Prostate gland (tissue), 2 donors: ENCODE measurements at places on chromosomes 5 and 9.

DNA sequence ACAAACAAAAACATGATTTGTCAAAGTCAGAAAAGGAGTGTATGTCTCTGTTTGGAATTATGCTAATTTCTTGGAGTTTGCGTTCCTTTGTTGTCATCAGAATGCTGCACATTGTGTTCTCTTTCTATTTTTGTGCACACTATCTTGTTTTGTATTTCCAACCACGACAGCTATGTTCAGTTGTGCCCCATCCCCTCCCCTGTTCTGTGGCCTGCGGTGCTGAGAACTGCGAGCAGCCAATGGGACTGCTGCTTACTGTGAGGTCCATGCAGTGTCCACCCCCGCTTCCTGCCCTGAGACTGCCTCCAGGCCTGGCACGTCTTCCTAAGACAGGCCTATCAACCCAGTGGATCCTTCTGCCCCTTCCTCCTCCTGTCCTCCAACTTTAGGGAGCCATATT lies 76.8 kb downstream of the PALM2AKAP2 start:
- no peak overlapping the region for H3K4me3 ChIP-seq
- H3K27me3 ChIP-seq: no peaks in the 10 kb centered on the region
- no peaks in the 10 kb centered on the region for H3K36me3 ChIP-seq
- no peak for DNase-seq

- no peak overlapping the region for H3K27ac ChIP-seq
- no peaks in the 10 kb centered on the region for H3K4me1 ChIP-seq
- H3K27me3 ChIP-seq: no peaks in the 10 kb centered on the region
- H3K36me3 ChIP-seq: no peaks in the 10 kb centered on the region
Measured at GRCh38 chr9:93724852-93725251, 148.5 kb downstream of the PHF2 start.

- H3K36me3 ChIP-seq: no peaks in the 10 kb centered on the region
- peak within 1 kb of the TSS; percentile 82 for H3K27ac ChIP-seq
- no peaks in the 10 kb centered on the region for H3K27me3 ChIP-seq
- DNase-seq: peak; percentile 88
Measured at GRCh38 chr9:127122176-127123063, at the start of gene ANGPTL2. Gene ANGPTL2 (minus strand): TSS chr9:127122635. CDS start chr9:127108731, 13,904 bp downstream.

DNA sequence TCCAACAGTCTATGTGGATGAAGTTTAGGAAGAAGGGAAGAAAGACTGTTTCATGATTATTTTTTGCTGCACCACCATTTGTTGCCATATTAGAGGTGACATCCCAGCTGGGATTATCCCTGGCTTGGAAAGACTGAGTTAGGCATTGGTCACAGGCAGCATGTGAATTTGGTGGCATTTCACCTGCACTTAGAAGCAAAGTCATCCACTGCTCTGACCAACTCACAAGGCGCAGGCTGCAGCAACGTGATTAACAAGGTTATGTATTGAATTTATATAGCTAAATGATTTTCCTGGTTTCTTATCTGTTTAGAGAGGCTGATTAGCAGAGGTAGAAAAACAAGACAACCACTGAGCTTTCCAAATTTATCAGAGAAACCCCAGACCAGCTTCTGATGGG lies 2.7 kb downstream of the FYB1 start:
- no peaks in the 10 kb centered on the region for H3K27me3 ChIP-seq
- H3K36me3 ChIP-seq: no peaks in the 10 kb centered on the region
- no peak overlapping the region for H3K4me3 ChIP-seq
- H3K27ac ChIP-seq: no peak overlapping the region
- no peaks in the 10 kb centered on the region for H3K4me1 ChIP-seq

- DNase-seq: no peak
- no peaks in the 10 kb centered on the region for H3K27me3 ChIP-seq
- peak overlapping the region; percentile 94 for H3K27ac ChIP-seq
- no peaks in the 10 kb centered on the region for H3K4me1 ChIP-seq
Measured at GRCh38 chr5:43043400-43043756, 3.3 kb upstream of the ANXA2R start.

- H3K27me3 ChIP-seq: no peaks in the 10 kb centered on the region
- H3K36me3 ChIP-seq: no peaks in the 10 kb centered on the region
- DNase-seq: no peak
- no peak overlapping the region for H3K27ac ChIP-seq
- H3K4me3 ChIP-seq: no peak overlapping the region
- H3K4me1 ChIP-seq: no peaks in the 10 kb centered on the region
Measured at GRCh38 chr5:94691949-94692348, 73.5 kb downstream of the SLF1 start.

DNA sequence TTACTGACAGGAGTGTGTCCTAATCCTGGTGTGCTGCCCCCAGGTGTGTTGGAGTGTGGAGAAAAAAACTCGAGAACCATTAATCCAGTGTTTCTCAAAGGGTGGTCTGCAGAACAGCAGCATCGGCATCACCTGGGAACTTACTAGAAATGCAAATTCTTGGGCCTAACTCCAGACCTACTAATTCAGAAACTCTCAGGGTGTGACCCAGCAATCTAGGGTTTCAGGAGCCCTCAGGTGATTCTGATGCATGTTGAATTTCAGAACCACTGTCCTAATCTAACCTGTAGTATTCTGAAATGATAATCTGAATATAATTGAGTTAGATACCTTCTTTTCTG lies 30.0 kb upstream of the IL6ST start:
- no peak overlapping the region for H3K27ac ChIP-seq
- no peak overlapping the region for H3K4me3 ChIP-seq
- no peaks in the 10 kb centered on the region for H3K36me3 ChIP-seq
- H3K27me3 ChIP-seq: no peaks in the 10 kb centered on the region
- DNase-seq: no peak

DNA sequence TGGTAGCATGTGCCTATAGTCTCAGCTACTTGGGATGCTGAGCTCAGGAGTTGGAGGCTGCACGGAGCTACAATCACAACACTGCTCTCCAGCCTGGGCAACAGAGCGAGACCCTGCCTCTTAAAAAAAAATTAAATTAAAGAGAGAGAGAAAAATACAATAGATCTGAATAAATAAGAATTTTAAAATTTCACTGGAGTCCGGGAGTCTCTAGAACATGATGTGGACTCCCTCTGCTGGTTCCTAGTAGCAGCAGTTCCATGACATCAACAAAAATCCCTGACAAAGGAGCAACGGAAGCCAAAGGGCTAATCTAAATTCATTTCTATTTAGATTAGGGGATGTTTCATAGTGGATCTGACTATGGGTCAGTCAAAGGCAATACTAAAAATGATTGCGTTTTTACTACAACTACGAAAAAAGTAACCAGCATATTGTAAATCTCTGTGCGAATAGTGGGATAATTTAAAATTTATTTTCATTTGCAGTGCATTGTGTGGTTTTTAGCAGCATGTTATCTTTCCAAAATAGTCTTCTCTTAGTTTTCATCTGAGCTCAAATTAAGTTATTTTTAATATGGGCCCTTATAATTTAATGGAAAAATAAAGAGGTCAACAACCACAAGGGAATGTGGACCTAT lies 6.7 kb downstream of the INIP start:
- H3K27ac ChIP-seq: no peak overlapping the region
- no peaks in the 10 kb centered on the region for H3K27me3 ChIP-seq

- H3K36me3 ChIP-seq: no peaks in the 10 kb centered on the region
- peak overlapping the region; percentile 79 for H3K27ac ChIP-seq
- DNase-seq: peak; percentile 71
- peak overlapping the region; percentile 52 for H3K4me3 ChIP-seq
- no peaks in the 10 kb centered on the region for H3K27me3 ChIP-seq
Measured at GRCh38 chr5:113489299-113489698, 1.0 kb upstream of the MCC start.

DNA sequence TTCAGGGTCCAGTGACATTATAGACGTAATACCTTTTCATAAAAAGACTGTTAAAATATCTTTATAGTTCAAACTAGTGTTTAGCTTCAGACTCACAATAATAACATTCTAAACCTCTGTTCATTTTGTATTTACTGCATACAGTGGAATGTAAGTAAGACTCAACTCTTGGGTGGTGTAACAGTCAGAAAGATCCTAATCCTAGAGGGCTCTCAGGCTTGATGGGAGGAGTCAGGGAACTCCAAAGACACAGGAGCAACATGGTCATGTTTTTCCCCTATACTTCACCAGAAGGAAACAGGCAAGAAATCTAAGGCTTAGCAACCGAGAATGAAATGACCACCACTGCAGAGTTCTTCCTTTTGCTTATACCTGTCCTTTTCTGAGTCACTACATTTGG lies 82.6 kb downstream of the MRPS27 start:
- H3K4me1 ChIP-seq: no peaks in the 10 kb centered on the region
- no peaks in the 10 kb centered on the region for H3K36me3 ChIP-seq
- DNase-seq: no peak
- no peak overlapping the region for H3K4me3 ChIP-seq
- no peaks in the 10 kb centered on the region for H3K27me3 ChIP-seq
- no peak overlapping the region for H3K27ac ChIP-seq

DNA sequence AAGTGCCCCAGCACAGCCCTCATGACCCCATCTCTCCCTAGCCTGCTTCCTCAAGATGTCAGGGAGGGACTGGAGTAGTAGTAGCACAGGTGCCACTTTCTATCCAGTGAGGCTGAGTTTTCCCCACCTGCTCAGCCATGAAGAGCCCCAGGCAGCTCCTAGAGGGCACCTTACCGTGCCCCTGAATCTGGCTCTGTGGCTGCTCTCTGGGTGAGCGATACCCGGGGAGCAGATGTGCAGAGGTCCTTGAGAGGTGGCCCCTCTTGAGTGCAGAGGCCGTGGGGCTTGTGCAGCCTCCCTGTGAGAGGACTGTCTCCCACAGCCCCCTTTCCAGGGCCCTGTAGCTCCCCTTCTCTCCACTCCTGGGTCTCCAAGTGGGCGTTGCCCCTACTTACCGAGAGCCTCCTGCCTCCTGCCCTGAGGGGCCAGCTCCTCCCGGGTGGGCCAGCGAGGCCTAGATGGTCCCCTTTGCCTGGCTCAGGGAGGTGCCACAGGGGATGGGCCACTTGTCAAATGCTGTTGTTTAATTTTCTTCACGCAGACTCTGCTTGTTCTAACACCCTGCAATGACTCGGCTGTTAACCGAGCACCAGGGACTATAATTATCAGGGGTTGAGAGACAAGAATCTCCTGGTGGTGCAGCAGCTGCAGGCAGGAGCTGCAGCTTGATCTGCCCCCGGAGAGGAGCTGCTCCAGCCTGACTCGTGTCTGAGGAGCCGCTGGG lies 29.6 kb upstream of the PITX1 start:
- H3K27me3 ChIP-seq: peaks cover 16% of the 10 kb centered on the region
- no peaks in the 10 kb centered on the region for H3K36me3 ChIP-seq
- no peak for DNase-seq
- H3K27ac ChIP-seq: no peak overlapping the region
- peaks cover 3% of the 10 kb centered on the region for H3K4me1 ChIP-seq

DNA sequence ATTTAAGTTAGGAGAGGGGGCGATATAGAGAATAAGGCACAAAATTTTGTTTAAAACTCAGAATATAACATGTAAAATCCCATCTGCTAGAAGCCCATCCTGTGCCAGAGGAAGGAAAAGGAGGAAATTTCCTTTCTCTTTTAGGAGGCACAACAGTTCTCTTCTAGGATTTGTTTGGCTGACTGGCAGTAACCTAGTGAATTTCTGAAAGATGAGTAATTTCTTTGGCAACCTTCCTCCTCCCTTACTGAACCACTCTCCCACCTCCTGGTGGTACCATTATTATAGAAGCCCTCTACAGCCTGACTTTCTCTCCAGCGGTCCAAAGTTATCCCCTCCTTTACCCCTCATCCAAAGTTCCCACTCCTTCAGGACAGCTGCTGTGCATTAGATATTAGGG lies 18.3 kb downstream of the MOCS2 start:
- H3K4me1 ChIP-seq: no peaks in the 10 kb centered on the region
- no peak overlapping the region for H3K4me3 ChIP-seq
- H3K36me3 ChIP-seq: no peaks in the 10 kb centered on the region
- H3K27ac ChIP-seq: no peak overlapping the region
- DNase-seq: no peak
- no peaks in the 10 kb centered on the region for H3K27me3 ChIP-seq

DNA sequence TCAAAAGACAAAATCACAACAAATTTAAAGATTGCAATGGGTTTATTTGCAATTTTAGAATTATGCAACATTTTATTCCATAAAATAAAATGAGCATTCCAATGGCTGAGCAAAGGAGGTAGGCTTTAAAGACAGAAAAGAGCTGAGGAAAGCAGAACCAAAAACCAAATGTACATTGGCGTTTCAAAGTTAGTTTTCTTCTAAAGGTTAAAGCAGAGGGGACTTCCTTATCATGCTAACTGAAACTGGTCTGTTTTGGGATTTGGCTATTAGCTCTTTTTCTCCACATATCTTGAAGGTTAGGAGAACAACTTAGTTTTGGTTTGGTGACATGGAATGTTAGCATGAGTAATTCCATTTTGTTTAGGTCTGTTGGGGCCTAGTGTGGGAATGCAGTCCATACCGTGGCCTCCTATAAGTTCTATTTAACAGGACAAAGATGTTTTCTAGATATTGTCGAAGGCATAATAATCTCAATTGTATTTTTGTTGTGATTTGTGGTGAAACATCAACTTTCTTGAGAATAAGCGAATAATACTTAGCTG lies 20.3 kb downstream of the DCP2 start:
- H3K36me3 ChIP-seq: no peaks in the 10 kb centered on the region
- no peak overlapping the region for H3K27ac ChIP-seq
- no peaks in the 10 kb centered on the region for H3K27me3 ChIP-seq
- no peak for DNase-seq
- H3K4me1 ChIP-seq: no peaks in the 10 kb centered on the region

- DNase-seq: no peak
- H3K4me3 ChIP-seq: no peak overlapping the region
- H3K27ac ChIP-seq: no peak overlapping the region
- H3K27me3 ChIP-seq: no peaks in the 10 kb centered on the region
- H3K4me1 ChIP-seq: no peaks in the 10 kb centered on the region
Measured at GRCh38 chr9:85516976-85517637, 224.6 kb downstream of the AGTPBP1 start.

- no peak overlapping the region for H3K4me3 ChIP-seq
- no peaks in the 10 kb centered on the region for H3K27me3 ChIP-seq
- H3K27ac ChIP-seq: no peak overlapping the region
- H3K36me3 ChIP-seq: no peaks in the 10 kb centered on the region
Measured at GRCh38 chr9:134245179-134245578, 80.8 kb upstream of the RNU6ATAC start.

DNA sequence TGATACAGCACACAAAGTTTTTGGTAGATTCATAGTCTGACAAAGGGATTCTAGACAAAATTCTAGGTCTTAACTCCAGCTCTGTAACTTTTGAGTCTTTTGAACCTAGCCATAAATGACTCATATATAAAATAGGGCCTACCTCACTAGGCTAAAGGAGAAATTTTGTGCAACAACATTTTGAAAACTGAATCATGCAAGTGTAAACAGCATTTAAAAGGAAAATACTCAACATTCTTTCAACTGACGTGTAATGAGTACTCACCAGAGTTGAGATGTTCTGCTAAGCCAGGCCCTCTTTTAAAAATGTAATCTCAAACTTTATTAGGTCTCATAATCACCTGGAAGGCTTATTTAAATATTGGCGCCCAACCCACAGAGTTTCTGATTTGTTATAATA lies 113.2 kb downstream of the STK32A start:
- H3K36me3 ChIP-seq: no peaks in the 10 kb centered on the region
- H3K27me3 ChIP-seq: no peaks in the 10 kb centered on the region
- no peak for DNase-seq
- H3K4me1 ChIP-seq: no peaks in the 10 kb centered on the region
- H3K4me3 ChIP-seq: no peak overlapping the region
- no peak overlapping the region for H3K27ac ChIP-seq
